ENCODE measurements at places on chromosomes 2 and 18.

- no peak for DNase-seq
Measured at GRCh38 chr2:233015019-233015645, 2.1 kb upstream of the NGEF start.

DNA sequence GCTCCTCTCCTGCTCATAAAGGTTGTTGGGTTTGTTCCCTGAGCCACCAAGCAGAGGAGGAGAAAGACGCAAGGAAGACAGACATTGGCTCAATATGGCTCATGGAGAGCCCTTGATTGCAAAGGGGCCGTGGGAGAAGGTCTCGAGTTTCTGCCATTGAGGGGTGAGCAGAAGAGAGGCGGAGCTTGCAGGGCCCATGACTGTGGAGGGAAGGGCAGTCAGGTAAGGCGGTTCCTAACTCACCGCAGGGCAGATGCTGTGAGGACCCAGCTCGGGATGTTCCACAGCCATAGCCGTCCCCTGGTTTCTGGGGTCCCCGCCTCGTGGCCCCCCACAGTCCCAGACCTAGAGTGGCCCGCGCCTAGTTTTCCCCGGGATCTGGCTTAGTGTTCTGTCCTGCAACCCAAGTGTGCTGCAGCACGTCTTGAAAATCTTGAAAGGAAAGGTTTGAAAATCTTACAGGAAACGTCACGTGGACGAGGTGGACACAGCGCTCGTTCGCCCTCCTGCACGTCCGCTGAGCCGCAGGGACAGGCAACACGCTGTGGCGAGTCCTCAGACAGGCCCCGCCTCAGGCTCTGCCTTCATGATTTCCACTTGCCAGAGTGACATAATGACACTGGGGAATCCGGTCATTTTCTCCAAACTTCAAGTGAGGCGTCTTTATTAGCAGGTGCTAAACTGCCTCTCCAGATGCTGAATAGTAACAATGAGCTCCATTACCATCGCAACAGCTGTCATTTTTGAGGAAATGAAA is 105.5 kb upstream of the HDAC4 start:
- DNase-seq = no peak

DNA sequence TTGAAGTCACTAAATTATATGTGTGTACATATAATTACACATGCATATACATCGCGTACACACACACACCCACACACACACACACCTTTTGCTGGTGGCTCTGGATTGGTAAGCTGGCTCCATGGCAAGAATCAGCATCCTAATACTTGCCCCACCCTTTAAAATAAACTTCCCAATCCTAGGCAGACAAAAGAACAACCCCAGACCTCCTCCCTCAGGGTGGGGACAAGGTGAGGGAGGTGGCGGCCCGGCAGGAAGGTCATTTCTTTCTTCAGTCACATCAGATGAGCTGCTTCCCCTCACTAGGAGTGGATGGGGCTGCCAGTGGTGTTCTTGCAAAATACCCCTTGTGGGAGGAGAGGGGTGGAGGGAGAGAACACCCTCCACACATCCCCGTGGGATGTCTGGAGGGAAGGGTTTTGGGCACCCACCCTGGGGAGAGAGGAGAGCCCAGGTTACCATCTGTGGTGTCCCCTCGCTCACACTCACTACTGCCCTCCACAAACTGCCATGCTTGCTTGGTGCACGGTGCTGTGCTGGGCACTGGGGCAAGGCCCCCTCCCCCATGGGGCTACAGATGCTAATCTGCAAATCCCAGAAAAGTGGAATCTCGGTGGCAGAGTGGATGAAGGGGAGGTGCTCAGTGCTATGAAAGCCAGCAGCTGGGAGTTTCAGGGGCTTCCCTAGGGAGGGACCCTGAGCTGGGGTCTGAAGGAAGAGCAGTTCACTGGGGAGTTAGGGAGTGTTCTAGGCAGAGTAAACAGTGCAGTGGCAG is 64.0 kb downstream of the ODC1 start:
- DNase-seq = no peak

- no peak for DNase-seq
Measured at GRCh38 chr2:239839306-239839705, 185.8 kb downstream of the NDUFA10 start.

DNA sequence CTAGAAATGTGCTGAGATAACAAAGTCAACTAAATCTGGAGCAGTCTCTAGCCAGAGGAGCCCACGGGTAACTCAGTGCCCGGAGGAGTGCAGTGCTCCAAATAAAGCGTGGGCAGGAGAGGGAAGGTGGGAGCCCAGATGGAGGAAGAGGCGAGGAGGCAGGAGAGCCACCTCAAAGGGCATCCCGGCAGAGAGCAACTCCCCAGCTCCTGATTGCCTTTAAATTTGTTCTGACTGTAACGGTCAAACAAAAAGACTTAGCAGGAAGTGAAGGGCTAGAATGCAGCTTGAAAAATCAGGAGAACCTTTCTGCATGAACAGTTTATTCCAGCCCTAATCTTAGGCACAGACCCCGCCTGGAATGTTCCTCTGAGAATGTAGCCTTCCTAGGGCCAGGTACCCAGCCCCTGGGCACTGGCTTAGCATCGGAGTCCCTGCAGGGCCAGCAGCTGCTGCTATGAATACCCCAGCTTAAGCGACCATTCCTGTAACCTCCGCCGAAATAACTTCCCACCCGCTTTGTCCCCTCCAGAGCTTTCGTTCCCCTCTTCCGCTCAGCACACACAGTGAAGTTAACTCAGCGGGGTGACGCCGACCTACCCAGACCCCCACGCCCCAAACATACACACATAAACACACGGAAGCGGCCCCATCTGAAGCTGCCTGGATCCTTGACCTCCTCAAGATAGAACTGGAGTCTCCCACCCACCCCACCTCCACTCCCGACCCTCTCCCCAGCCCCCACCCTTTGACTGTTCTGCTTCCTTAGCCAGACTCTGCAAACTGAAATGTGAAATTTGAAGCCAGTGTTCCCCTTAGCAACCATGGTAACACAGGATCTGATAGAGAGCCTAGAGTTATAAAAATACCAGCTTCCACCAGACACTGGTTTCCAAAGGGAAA is 123.2 kb downstream of the SMAD7 start:
- DNase-seq = no peak

DNA sequence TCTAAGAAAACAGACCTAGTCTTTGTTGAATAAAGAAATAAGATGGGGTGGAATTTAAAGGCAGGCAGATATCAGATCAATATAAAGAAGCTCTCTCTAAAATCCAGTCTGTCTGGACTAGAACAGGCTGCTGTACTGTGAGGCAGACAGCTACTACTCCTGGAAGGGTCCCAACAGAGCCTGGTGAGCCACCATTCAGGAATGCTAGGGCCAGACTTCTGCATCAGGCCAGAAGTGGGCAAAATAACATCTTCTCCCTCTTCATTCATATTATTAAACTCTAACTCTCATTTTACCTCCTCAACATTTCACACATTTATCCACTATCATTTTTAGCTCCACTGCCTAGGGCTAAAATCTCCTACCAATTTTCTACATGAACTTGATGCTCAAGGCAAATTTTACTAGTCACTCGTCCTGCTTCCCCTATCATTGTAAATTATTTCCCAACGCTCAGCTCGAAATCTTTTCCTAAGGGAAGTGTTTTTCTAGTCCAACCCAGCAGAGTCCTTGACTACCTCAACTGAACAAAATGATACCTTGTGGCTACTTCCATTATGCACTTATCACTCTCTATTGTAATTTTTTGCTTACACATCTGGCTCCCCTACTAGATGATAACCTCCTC is 45.2 kb upstream of the GLS start:
- DNase-seq = no peak

GRCh38 chr2:237465515-237466148 is 21.4 kb upstream of the MLPH start:
- DNase-seq = no peak

Data from NCI-H2081 treated with DMSO at 0.1 percent for 48 hours (cell line).